ENCODE measurements at places on chromosomes 6 and 20. TPM values are rescaled to one million over a fixed set of nuclear protein-coding genes. Genes with fewer than 3 reads are reported as not detected.

Gene ID4
- 13.6 TPM for total RNA-seq

Gene SASH1
- total RNA-seq: 8.8 TPM

Gene TRDN
- total RNA-seq: not detected

Gene THBS2
- not detected for total RNA-seq

Gene FOXQ1
- 0.66 TPM for total RNA-seq

Gene PTGIS
- total RNA-seq: not detected

Gene CRISP1
- not detected for total RNA-seq

Gene ENPP5
- 0.94 TPM for total RNA-seq

Gene CLIC5
- total RNA-seq: 1.2 TPM

Gene GTF3C6
- total RNA-seq: 157 TPM

Gene ZNFX1
- 21.1 TPM for total RNA-seq

Gene SPATS1
- total RNA-seq: not detected

Gene RIPOR3
- total RNA-seq: 1.3 TPM

- no peaks in the 10 kb centered on the region for H3K36me3 ChIP-seq
- H3K4me1 ChIP-seq: no peaks in the 10 kb centered on the region
- no peak overlapping the region for H3K27ac ChIP-seq
- H3K4me3 ChIP-seq: no peak overlapping the region
- H3K27me3 ChIP-seq: 0 out of 2 replicates have a peak, but pooled peaks cover 3% of the 10 kb centered on the region
Observed at GRCh38 chr20:23451956-23452487, 654 bp downstream of the CST11 start.

- H3K27ac ChIP-seq: no peak overlapping the region
- no peaks in the 10 kb centered on the region for H3K27me3 ChIP-seq
- H3K4me1 ChIP-seq: no peaks in the 10 kb centered on the region
- H3K4me3 ChIP-seq: no peak overlapping the region
Observed at GRCh38 chr6:167475947-167476346, 151.1 kb downstream of the TTLL2 start.

DNA sequence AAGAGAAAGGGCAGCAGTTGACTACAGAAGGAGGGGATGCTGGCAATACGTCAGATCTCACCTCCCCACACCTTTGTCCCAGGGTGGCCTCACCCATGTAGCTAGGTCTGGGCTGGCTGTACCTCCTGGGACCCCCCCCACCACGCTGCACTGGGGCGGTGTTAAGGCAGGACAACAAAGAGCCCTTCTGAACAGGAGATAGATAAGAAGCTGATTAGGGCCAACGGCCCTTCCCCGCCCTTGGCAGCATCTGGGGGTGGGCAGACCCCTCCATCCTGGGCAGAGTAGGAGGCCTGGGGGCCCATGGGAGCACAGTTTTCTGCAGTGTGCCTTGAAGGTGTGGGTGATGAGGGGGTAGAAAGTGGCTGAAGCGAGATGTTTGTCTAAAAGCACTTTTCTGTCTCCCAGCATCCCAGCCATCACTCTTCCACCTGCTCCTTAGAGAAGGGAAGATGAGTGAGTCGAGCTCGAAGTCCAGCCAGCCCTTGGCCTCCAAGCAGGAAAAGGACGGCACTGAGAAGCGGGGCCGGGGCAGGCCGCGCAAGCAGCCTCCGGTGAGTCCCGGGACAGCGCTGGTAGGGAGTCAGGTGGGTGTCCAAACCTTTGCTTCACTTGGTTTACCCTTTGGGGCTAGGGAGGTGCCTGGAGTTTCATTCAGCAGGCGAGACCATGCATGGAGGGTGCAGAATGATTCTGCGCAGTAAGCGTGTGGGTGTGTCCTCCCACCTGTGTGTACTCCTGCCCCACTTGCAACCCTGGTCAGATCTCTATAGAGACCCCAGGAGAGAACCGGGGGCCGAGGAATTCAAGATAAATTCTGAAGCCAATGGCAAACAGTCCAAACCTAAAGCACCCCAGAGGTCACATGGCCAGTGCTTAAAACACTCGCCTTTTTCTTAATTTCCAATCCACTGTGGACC is 3.9 kb downstream of the HMGA1 start:
- no peak for DNase-seq
- H3K36me3 ChIP-seq: peaks cover 44% of the 10 kb centered on the region
- H3K27ac ChIP-seq: no peak overlapping the region
- no peak overlapping the region for H3K4me3 ChIP-seq

GRCh38 chr6:75393806-75394205 is 99.8 kb downstream of the FILIP1 start:
- peaks cover 12% of the 10 kb centered on the region for H3K4me1 ChIP-seq
- H3K4me3 ChIP-seq: no peak overlapping the region
- no peak for DNase-seq

GRCh38 chr6:33719326-33719987 is 8.0 kb upstream of the UQCC2 start:
- no peak for DNase-seq
- no peaks in the 10 kb centered on the region for H3K4me1 ChIP-seq
- no peaks in the 10 kb centered on the region for H3K27me3 ChIP-seq
- H3K36me3 ChIP-seq: no peaks in the 10 kb centered on the region
- H3K4me3 ChIP-seq: no peak overlapping the region
- no peak overlapping the region for H3K27ac ChIP-seq

DNA sequence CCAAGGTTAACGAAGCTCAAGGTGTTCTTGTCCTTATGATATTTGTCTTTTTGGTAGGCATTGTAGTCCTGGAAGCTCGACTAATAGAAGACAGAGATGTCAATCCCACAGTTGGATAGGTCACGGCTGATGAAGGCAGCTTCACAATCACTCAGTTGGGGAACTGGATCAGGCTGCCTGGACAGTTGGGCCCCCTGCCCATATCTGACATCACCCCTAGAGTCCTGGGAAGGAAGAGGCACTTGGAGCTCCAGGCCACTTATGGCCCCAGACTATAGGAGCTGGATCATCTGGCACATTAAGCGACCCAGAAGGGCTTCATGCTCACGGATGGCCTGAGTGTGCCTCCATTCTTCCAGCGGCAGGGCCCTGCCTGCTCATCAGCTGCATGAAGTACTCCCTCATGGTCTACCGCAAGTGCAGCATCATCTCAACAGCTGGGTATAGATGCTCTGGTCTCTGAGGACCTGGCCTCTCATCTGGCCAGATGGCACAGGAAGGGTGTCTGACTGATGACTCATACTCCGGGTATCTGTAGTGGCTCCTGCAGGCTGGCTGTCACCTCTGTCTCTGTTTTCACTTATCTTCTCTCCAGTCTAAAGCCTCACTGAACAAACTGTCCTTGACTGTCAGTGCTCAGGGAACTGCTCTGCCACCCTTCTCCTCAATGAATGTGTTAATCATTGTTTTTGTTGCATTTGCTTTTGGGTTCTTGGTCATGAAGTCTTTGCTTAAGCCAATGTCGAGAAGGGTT is 29.2 kb upstream of the SSR1 start:
- no peaks in the 10 kb centered on the region for H3K36me3 ChIP-seq
- H3K27me3 ChIP-seq: no peaks in the 10 kb centered on the region
- no peak for DNase-seq
- no peaks in the 10 kb centered on the region for H3K4me1 ChIP-seq
- no peak overlapping the region for H3K27ac ChIP-seq

GRCh38 chr6:35064757-35065440 is 76.2 kb downstream of the TCP11 start:
- no peak for DNase-seq
- H3K27me3 ChIP-seq: no peaks in the 10 kb centered on the region
- H3K4me3 ChIP-seq: no peak overlapping the region
- no peaks in the 10 kb centered on the region for H3K4me1 ChIP-seq

- no peak for DNase-seq
- H3K27me3 ChIP-seq: no peaks in the 10 kb centered on the region
- no peak overlapping the region for H3K4me3 ChIP-seq
- 0 out of 2 replicates have a peak, but pooled peaks cover 1% of the 10 kb centered on the region for H3K36me3 ChIP-seq
Observed at GRCh38 chr6:125255201-125255600, 46.6 kb downstream of the HDDC2 start.

GRCh38 chr20:62056975-62057374 is 8.7 kb downstream of the TAF4 start:
- no peaks in the 10 kb centered on the region for H3K27me3 ChIP-seq
- no peak for DNase-seq
- H3K4me1 ChIP-seq: no peaks in the 10 kb centered on the region
- H3K27ac ChIP-seq: no peak overlapping the region
- peaks cover 5% of the 10 kb centered on the region for H3K36me3 ChIP-seq
- H3K4me3 ChIP-seq: no peak overlapping the region

DNA sequence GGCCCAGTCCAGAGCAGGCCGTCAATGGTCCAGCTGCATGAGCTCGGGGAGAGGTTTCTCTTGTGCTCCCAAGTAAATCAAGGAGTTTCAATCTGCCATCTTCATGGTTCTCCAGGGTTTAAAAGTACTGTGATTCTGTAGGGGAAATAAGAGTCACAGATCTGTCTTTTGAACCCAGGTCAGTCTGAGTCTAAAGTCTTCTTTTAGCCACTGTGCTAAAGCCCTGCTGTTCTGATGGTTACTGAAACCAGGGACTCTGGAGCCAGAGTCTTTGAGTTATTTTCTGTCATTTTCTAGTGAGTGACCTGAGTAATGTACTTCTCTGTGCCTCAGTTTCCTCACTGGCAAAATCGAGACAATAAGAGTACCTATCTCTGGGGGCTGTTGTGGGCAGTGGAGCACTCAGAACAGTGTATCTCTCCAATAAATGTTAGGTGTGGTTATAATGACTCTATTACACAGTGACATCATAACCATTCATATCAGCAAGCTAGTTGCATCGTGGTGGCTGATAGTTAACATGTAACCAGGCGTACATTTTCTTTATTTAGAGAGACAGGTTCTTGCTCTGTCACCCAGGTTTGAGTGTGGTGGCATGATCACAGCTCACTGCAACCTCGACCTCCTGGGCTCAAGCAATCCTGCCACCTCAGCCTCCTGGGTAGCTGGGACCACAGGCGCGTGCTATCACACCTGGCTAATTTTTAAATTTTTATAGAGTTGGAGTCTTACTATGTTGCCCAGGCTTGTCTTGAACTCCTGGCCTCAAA is 74.6 kb upstream of the KCNG1 start:
- no peak for DNase-seq
- H3K27ac ChIP-seq: no peak overlapping the region
- no peak overlapping the region for H3K4me3 ChIP-seq
- H3K36me3 ChIP-seq: no peaks in the 10 kb centered on the region
- peaks cover 31% of the 10 kb centered on the region for H3K27me3 ChIP-seq

GRCh38 chr6:125004198-125004597 is 42.0 kb downstream of the RNF217 start:
- H3K27ac ChIP-seq: no peak overlapping the region
- H3K4me1 ChIP-seq: peaks cover 24% of the 10 kb centered on the region
- DNase-seq: no peak
- no peaks in the 10 kb centered on the region for H3K27me3 ChIP-seq

GRCh38 chr20:33770005-33770404 is 38.2 kb downstream of the ZNF341 start:
- no peak overlapping the region for H3K4me3 ChIP-seq
- H3K27me3 ChIP-seq: no peaks in the 10 kb centered on the region
- H3K27ac ChIP-seq: no peak overlapping the region
- H3K4me1 ChIP-seq: no peaks in the 10 kb centered on the region

- DNase-seq: no peak
- no peak overlapping the region for H3K4me3 ChIP-seq
- H3K27ac ChIP-seq: peak overlapping the region; percentile 62
- H3K36me3 ChIP-seq: no peaks in the 10 kb centered on the region
Observed at GRCh38 chr6:116447052-116447451, 14.1 kb upstream of the CALHM6 start.

GRCh38 chr6:168226902-168227318 is 92.7 kb downstream of the DACT2 start:
- H3K36me3 ChIP-seq: no peaks in the 10 kb centered on the region
- H3K4me3 ChIP-seq: no peak overlapping the region
- no peak overlapping the region for H3K27ac ChIP-seq
- peaks cover 10% of the 10 kb centered on the region for H3K27me3 ChIP-seq
- no peaks in the 10 kb centered on the region for H3K4me1 ChIP-seq
- DNase-seq: no peak

DNA sequence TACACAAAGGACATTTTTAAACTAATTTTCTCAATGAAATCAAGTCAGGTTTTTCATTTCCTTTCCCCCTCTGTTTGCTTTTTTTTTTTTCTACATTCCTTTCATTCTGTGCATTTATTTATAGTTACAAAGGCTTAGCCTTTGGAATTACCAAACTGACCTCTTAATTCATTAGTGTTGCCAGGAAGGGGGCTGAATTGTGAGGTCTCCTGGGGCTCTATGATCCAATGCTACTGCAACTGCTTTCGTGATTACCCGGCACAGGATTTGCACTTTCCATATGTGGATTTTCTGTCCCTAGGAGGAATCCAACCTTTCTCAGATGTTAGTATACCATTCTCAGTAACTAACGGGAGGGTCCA is 35.3 kb downstream of the NEDD9 start:
- H3K4me3 ChIP-seq: no peak overlapping the region
- DNase-seq: peak; percentile 78
- H3K36me3 ChIP-seq: peaks cover 34% of the 10 kb centered on the region
- H3K27ac ChIP-seq: peak overlapping the region; percentile 99

GRCh38 chr6:157942351-157942750 is 39.3 kb upstream of the SYNJ2 start:
- H3K4me3 ChIP-seq: no peak overlapping the region
- peaks cover 5% of the 10 kb centered on the region for H3K4me1 ChIP-seq
- H3K36me3 ChIP-seq: peaks cover 35% of the 10 kb centered on the region
- H3K27me3 ChIP-seq: no peaks in the 10 kb centered on the region

DNA sequence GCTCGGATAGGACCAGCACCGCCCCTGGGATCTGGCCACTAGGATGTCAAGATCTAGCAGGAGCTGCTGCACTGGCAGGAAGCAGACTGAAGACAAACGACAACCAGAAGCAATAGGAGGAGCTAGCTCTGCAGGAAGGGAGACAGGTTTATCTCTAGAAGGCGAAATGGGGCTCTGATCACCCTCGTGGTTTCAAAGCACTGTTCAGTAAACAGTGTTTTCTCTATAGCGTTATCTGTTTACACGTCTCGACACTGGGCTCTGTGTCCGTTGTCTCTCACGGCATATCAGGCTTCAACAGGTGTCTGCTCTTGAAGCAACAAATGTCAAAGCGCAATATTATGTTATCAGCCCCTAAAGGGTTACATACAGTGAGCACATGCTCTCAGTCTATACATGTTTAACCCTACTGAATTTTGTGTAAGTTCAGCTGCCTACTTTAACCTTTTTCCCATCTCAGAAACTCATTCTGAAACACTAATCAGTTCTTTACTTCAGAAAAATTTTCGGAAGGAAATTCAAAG is 23.8 kb downstream of the TMEM14B start:
- peaks cover 14% of the 10 kb centered on the region for H3K36me3 ChIP-seq
- H3K27me3 ChIP-seq: no peaks in the 10 kb centered on the region
- DNase-seq: no peak

GRCh38 chr6:310671-311070 is 18.4 kb downstream of the DUSP22 start:
- H3K4me3 ChIP-seq: no peak overlapping the region
- DNase-seq: no peak
- H3K36me3 ChIP-seq: no peaks in the 10 kb centered on the region
- no peaks in the 10 kb centered on the region for H3K27me3 ChIP-seq

DNA sequence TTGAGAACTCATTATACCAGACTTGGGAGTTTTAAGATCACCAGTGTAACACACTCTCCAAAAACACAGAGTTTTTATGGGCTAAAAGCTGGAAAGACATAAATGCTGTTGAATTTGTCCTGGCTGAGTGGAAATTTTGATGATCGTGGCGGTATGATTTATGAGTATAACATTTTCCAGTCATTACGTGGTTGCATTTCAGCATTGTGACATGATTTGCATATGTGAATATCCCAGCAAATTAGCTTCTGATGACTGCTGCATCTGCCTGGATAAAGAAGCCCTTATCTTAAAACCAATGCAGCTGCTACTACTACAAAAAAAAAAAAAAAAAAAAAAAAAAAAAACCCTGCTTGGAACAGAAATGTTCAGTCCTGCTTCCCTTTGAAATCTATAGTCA is 850.9 kb downstream of the TFAP2A start:
- no peaks in the 10 kb centered on the region for H3K36me3 ChIP-seq
- DNase-seq: no peak
- no peaks in the 10 kb centered on the region for H3K4me1 ChIP-seq
- H3K4me3 ChIP-seq: no peak overlapping the region
- no peak overlapping the region for H3K27ac ChIP-seq
